ENCODE measurements at places on chromosomes 12 and 14.

GRCh38 chr12:10641735-10642500, 28.5 kb upstream of the MAGOHB start:
- no peak for DNase-seq

- DNase-seq: no peak
Observed at GRCh38 chr14:96260341-96260821, 4.4 kb downstream of the BDKRB1 start.

GRCh38 chr12:75154388-75154787, 55.3 kb downstream of the KCNC2 start:
- DNase-seq: no peak

DNA sequence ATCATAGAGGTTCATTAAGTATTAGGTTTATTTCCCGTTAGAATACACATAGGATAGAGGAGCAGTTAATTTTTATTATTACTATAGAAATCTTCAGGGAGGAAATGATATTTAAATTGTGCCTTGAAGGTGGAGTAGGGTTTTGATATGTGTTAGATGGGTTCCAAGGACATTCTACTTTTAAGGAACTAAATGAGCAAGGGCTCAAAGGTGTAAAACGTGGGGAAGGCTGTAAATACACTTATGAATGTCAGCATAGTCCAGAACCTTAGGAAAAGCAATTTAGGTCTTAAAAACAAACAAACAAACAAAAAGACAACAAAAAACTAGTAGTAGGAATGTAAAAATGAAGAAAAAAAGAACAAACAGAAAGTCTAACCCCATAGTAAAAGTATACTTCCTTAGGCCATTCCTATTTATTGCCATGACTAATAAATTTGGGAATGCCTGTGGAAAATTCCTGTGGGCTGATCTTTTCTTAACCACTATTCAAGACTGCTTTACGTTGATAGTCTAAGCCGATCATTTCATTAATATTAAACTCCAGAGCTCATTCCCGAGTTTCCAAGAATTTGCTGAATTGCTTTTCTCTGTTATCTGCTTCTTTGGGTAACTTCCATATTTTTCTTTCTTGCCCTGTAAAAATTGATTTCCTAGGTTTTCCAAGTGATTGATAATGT, 180.3 kb downstream of the RAD51B start:
- no peak for DNase-seq

DNA sequence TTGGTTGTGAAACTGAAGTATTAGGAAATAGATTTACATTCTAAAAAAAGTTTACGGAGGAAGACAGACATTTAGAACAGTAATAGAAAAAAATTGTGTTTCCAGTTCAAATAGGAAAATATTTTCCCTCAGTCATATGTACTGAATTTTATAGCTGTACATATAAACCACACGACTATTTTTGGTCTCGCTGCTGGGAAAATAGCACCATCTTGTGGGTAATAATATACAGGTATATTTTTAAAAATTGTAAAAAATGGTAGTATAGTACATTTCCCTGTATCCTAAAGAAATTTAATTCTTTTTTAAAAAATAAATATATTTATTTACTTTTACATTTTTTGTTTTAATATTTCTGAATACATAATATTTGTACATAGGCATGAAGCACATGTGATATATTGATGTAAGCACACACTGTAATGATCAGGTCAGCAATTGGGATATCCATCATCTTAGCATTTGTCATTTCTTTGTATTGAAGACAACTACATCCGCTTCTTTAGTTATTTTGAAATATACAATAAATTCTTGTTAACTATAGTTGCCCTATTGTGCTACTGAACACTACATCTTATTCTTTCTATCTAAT, 168.6 kb downstream of the ALX1 start:
- no peak for DNase-seq

GRCh38 chr14:104595116-104595675, 9.4 kb downstream of the TMEM179 start:
- DNase-seq: no peak

- DNase-seq: no peak
Observed at GRCh38 chr12:47407463-47408129, 298.2 kb downstream of the RPAP3 start.

DNA sequence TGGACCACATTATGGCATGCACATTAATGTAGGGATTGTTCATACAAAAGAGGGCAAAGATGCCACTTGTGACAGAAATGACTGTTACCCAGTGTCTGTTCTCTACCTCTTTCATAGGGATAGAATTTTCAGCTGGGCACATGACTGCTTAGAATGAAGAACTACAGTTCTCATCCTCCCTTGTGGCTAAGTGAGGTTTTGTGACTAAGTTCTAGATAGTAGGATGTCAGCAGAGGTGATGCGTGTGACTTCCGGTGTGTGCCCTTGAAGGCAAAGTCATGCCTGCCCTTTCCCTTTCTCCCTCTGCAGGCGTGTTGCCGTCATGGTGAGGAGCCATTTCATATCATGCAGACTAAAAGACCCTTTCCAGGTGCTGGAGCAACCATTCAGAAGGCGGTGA, 99.3 kb downstream of the CACNA1C start:
- DNase-seq: no peak

DNA sequence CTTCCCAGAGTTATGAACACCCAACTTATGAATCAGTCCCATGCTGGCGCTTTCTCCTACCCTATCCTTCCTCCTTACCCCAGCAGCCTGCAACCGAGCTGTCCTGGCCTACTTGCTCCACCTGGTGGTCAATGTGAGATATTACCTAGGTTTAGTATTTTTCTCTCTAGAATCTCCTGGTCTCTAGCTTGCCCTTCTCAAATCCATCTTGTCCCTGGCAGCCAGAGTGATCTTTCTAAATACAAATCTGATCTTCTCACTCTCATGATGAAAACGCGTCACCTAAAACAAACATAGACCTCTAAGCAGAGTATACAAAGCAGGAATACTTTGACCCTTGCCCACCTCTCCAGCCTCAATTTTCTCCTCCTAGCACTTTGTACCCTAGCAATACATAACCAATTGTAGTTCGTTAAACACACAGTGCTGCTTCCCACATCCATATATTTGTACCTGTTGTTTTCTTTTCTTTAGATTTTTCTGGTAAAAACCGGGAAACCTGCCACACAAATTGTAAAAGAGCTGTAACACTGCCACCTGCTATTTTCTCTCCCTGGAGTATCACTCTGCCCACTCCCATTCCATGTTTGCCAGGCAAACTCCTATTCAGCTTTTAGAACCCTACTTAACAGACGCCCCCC, 20.0 kb upstream of the TCP11L2 start:
- DNase-seq: peak; percentile 14

- no peak for DNase-seq
Observed at GRCh38 chr12:3967556-3968160, 94.5 kb upstream of the PARP11 start.

GRCh38 chr12:21551841-21552465, 25.9 kb downstream of the SPX start:
- no peak for DNase-seq

DNA sequence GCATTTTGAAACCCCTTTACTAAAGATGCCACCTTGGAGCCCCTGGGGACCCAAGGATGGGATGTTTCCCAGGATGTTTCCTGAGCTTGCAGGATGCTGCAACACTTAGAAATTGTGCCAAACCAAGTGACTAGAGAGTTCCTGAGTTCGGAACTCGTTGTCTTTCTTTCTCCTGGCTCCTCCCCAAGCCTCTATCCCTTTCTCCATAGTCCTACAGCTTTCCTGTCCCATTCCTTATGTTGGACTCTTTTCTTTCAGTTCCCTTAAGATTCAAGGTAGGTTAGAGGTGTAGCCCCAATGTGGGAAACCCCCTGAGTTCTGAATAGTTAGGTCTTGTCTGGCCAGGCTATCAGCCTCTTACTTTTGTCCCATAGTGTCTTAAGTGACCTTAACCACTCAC, 1.4 kb upstream of the KIF5A start:
- no peak for DNase-seq

DNA sequence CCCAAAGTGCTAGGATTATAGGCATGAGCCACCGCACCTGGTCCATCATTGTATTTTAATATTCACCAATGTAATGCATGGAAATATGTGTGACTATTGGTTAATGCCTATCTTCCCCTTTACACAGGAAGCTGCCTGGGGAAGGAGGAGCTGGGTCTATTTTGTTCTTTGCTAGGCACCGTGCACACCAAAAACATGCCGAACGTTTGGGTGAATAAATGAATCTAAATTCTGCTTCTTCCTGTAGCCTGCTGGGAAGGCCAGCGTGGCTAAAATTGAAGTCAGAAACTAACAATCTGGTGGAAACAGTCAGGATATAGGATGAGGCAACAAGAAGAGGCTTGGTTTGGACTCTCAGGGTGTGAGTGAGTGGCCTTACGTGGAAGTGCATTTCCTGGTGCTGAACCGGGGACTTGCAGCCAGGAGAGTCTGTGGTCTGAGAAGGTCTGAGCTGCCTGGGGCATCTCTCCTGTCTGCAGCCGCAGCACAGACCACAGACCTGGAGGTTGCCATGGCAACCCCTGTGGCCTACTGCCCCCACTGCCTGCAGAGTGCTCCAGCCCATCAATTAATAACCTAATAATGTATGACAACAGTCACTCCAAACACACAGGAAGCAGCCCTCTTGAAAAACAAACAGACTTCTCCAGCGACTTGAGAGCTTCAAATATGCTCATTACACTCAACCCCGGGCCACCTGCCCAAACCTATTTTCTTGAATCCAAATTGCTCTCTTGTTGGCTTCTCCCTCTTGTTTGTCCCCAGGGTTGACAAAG, 5.5 kb upstream of the GPR68 start:
- no peak for DNase-seq

- DNase-seq: no peak
Observed at GRCh38 chr12:115771065-115771464, 506.4 kb downstream of the MED13L start.

GRCh38 chr14:50920482-50921230, 23.6 kb downstream of the PYGL start:
- DNase-seq: no peak

DNA sequence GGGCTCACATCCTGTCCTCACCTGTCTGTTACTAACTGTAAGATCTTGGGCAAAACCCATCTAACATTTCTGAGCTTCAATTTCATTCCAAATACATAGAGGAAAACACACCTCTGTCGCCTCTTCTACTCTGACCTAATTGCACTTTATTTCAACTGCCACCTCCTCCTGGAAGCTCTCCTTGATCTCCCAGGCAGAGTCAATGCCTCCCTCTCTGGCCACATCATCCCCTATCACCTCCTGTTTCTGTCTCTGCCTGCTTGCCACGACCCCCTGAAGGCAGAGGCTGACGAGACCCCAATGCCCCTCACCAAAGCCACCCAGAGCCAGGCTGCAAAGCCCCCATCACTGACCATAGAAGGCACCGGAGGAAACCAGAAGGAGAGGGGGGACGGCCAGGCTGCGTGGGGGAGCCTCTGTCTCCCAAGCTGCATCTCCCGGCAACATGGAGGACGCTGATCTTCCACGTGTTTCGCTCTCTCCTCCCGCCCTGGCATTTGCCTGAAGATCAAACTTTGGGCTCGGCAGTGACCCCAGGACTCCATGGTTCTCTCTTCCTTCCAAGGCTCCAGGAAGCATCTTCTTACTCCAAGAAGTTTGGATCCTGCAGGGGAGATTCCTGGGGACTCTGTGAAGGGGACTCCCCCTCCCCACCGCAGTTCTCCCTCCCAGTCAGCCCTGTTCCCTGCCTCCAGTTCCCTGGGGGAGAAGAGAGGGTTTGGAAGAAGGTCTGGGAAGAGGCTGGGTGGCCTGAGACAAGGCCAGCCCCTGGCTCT, 50.1 kb upstream of the BCL11B start:
- no peak for DNase-seq

GRCh38 chr14:102241147-102241546, 63.8 kb downstream of the MOK start:
- DNase-seq: no peak

DNA sequence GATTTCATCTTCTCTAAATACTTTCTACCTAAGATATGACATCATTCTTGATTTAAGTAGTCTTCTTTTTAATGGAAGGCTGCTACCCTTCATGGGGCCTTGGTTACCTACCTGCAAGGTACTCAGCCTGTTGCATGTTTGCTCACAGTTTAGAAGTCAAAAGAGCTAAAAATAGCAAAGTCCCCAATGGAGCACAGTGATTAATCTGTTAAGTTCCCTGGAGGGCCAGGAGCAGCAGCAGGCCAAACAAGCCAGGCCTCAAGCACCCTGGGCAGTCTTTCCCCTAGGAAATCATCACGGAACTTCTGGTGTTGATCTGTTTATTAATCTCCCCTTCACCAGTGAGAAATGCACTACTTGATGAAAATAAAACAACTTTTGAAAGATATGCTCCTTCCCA, 24.0 kb upstream of the SLC8A3 start:
- no peak for DNase-seq

DNA sequence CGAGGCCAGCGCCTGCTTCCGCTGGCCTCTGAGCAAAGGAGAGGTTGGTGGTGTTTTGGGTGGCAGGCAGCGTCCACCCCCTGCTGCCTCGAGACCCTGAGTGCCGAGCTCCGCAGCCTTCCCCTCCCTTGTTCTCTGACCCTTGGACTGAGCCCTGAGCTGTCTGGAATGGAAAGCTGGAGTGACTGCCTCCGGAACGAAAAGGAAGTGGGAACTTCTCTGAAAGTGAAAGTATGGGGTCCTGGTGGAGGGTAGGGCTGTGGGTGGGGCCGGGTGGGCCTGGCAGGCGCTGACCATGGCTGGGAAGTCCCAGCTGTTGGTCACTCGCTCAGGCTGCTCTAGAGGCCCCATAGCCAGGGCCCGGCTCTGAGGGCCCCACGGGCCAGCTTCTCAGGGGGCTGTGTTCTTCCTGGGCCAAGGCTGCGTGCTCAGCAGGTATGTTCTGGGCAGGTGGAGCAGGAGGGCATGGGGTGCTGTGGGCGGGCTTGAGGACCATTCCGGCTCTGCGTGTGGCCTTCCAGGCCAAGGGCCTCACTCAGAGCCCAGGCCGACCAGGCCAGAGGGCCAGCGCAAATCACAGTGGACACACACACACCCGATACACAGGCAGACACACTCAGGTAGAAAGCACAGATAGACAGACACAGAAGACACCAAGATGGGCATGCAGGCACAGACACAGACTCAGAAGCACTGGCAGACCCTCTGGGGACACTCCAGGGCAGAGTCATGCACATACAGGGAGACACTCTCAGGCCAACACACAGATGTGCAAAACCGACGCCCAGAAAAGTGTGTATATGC, at the start of gene EXOC3L4:
TSS of gene EXOC3L4 (plus strand) at position 320 of the 804 bp plus-strand sequence. CDS start 5,495 bp downstream, outside the sequence.
- no peak for DNase-seq

GRCh38 chr12:104533134-104533533, 76.4 kb downstream of the CHST11 start:
- DNase-seq: no peak

DNA sequence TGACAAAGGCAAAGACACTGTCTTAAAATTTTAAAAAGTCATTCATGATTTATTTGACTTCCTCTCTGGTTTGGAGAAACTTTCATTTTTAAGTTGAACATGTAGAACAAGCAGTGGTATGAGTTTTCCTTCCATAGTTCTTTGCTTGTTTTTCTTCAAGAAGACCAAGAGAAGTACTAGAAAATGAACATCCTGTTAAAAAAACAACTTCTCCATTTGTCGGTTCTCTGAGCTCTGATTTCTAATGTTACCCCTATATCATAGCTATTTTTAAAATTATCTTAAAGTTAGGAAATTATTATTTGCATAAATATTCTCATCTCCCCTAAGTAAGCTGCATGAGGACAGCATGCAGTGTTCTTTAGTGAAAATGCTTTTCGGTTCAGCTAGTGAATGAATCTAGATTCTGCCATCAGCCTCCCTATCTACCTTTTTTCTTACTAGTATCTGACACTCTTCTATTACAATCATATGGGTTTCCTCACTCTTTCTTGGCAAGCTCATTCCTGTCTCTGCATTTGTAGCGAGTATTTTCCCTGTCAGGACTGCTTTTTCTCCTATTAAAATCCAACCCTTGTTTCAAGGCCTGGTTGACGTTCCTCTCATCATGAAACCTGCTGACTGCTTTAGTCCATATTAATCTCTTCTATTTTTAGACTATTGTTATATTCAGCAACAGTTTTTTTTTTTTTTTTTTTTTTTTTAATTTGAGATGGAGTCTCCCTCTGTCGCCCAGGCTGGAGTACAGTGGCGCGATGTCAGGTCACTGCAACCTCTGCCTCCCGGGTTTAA, 15.8 kb downstream of the DIP2B start:
- DNase-seq: no peak

Data from thymus (tissue), 14 donors.